ENCODE measurements at places on chromosomes 12 and 14. TPM values are rescaled to one million over a fixed set of nuclear protein-coding genes. Genes with fewer than 3 reads are reported as not detected.

The CMTM5 gene
- total RNA-seq: not detected

The OR10G2 gene
- not detected for total RNA-seq

The CPNE8 gene
- total RNA-seq: 16.1 TPM

The PPP4R4 gene
- 2.1 TPM for total RNA-seq

The ITGB7 gene
- 0.49 TPM for total RNA-seq

The ALDH2 gene
- 73.9 TPM for total RNA-seq

The SERPINA9 gene
- total RNA-seq: not detected

The KCNK13 gene
- total RNA-seq: not detected

The SPIC gene
- total RNA-seq: not detected
